SK-N-MC (cell line): ENCODE measurements at places on chromosomes 1 and 21.

- DNase-seq: no peak
Observed at GRCh38 chr1:53047737-53048736, 14.0 kb upstream of the PODN start.

DNA sequence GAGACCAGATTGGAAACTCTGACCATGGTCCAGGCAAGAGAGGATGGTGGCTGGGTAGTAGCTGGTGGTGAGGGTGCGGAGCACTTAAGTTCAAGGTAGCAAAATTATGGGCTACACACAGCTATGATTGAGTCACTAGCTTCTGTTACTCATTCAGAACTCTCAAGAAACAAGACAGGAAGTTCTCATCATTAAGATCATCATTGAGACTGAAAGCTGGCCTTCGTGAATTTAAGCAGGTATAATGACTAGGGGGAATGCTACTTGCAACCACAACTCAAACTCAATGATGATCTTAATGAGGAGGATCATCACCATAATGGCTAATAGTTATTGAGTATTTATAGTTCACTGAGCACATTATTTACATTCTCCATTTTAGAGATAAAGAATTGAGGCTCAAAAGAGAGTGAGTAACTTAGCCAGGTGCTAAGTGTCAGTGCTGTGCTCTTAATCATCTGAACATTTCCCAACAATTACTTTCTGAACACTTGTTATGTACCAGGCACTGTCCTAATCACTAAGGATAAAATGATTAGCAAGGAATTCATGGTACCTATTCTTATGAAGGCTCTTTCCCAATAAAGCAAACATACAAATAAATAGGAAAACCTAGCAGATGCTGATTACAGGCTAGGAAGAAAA is 286.3 kb upstream of the C1orf105 start:
- DNase-seq: no peak

DNA sequence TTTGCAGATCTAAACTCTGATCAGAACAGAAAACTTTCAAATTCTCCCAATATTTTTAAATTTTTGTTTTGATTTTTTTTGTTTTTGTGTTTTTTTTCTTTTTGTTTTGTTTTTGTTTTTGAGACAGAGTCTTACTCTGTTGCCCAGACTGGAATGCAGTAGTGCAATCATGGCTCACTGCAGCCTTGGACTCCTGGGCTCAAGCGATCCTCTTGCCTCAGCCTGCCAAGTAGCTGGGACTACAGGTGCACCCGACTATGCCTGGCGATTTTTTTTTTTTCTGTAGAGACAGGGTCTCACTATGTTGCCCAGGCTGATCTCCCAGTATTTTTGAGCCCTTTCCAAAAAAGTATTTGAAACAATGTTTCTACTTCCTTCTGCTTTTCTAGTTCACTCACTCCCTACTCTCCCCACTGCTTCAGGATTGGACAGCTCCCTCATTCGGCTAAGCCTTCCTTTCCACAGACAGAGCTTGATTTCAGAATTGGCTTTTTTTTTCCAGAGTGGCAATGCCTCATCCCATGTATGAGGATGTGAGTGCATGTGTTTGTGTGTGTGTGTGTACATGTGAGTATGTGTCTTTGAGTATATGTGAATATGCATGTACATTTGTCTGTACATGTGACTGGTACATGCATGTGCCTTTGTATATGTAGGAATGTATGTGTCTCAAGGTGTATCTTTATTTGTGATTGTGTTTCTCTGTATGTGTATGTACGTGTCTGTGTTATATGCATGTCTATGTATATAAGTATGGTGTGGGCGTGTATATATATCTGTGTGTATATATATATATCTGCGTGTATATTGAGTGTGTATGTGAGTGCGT is 11.9 kb downstream of the LHX4 start:
- no peak for DNase-seq

DNA sequence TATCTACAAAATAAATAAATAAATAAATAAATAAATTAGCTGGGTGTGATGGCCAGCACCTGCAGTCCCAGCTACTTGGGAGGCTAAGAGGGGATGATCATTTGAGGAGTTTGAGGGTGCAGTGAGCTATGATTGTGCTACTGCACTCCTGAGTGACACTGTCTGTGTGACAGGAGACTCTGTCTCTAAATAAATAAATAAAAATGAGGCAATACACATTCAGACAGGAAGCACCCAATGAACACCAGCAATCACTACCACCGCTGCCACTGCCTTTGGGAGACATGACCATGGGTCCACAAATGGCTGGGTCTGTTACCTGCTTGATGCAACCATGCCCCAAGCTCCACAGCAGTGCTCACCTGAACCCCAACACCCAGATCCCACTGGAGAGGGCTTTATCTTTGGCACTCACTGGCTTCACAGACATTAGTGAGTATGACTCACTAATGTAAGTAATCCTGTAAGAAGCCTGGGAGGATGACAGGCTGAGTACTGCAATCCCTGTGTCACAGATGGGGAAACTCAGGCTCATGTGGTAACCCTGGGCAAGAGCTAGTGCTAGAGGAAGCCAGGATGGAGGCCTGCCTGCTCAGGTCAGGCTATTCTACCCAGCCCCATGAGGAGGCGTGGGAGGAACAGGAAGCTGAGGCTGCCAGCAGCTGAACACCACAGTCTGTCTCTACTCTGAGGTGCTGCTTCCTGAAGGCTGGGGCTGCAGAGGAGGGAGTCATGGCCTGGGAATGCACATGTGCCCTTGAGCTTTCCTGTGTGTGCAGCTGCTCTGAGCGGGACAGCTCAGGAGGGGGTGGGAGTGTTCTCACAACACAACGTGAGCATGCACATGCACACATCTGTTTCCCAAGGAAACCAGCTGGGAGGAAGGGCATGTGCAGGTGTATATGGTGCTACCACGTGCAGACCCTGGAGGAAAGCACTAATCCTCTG is 43.0 kb downstream of the SLC9A1 start:
- no peak for DNase-seq

DNA sequence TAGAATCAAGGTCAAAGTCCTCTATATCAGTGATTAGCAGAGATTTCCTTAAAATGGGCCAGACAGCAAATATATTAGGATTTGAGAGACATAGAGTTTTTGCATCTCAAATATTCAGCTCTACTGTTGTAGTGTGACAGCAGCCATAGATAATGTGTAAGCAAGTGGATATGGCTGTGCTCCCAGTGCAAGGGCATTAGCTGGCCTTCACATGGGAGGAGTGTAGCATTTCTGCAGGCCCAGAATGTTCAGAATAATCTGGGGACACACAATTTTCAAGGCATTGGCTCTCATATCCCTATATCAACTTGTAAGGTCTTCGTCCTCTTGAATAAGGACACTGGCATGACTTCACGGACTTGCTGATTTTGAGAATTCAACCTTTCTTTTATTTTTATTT is 402.3 kb upstream of the ADAMTS5 start:
- no peak for DNase-seq
